ENCODE measurements at places on chromosomes 6 and 20.

- DNase-seq, result no peak
Observed at GRCh38 chr6:167053895-167054530, 54.8 kb downstream of the CEP43 start.

GRCh38 chr20:3404402-3404801 lies 3.1 kb downstream of the DNAAF9 start:
- no peak for DNase-seq

- no peak for DNase-seq
Observed at GRCh38 chr20:41696428-41696827, 78.3 kb upstream of the CHD6 start.

- no peak for DNase-seq
Observed at GRCh38 chr20:44750081-44750805, 4.6 kb downstream of the KCNK15 start.

GRCh38 chr6:160238761-160239751 lies 19.6 kb downstream of the SLC22A2 start:
- DNase-seq, result no peak

DNA sequence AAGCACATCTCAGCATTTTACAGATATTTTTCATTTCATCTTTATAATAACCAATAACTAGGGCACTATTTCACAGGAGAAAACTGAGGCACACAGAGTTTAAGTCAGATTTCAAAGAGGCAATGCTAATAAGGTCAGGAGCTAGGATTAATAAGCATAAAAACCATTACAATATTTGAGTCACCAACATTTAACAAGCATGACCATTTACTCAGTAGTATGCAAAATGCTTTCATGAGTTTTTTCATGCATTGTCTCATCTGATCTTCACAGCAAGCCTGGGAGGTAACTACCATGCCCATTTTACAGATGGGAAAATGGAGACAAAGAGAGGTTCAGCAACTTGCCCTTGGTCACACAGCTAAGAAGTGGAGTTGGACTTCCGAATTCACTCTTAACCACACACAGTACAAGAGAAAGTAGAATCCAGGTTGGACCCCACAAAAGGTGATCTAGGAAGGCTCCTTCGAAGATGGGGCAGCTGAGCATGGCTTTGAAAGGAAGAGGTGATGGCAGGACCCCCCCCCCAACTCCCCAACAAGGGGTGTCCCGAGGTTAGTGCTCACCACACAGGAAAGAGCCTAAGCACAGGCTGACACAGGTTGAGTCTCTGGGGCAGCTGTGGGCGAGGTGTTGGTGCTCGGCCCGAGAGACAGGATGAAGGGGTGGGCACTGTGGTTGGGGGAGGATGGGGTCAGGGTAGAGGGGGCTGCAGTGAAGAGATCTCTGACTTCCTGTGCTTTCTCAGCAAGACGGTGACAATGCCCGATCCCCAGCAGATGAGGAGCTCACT lies 108.8 kb downstream of the PREX1 start:
- DNase-seq, result no peak

- peak; percentile 49 for DNase-seq
Observed at GRCh38 chr6:79307321-79308036, 73.0 kb upstream of the HMGN3 start.

- DNase-seq, result no peak
Observed at GRCh38 chr6:133343220-133343619, 102.1 kb downstream of the EYA4 start.

DNA sequence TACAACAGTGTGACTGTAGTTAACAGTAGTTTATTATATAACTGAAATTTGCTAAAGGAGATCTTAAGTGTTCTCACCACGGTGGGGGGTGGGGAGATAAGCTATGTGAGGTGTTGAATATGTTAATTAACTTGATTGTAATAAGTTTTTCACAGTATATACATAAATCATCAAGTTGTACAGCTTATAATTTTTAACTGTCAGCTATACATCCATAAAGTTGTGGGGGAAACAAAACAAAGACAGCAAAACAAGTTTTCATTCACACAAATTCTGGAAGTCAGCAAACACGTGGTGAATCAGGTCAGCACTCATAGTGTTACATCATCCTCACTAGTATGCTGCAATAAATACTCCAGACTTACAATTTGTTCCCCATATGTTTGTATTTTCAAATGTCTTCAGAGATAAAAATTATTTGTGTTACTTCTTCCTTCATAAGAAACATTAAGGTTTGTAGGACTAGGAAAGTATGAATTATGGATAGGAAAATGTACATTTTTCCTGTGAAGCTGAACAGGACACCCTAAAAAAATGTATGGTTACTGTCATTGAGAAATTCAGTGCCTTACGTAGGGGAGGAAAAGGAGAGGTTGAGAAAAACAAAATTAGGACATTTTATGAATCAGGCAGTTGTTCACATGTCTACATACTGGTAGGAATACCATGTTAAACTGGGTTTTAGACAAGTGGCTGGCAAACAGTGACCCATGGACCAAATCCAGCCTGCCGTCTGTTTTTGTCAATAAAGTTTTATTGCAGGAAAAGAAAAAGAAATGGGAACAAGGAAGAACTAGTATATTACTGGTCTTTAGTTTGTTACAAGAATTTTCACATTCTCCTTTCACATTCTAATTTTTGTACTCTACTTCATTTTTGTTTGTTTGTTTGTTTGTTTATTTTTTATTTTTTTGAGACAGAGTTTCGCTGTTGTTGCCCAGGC lies 6.0 kb downstream of the SUMO4 start:
- DNase-seq, result no peak

DNA sequence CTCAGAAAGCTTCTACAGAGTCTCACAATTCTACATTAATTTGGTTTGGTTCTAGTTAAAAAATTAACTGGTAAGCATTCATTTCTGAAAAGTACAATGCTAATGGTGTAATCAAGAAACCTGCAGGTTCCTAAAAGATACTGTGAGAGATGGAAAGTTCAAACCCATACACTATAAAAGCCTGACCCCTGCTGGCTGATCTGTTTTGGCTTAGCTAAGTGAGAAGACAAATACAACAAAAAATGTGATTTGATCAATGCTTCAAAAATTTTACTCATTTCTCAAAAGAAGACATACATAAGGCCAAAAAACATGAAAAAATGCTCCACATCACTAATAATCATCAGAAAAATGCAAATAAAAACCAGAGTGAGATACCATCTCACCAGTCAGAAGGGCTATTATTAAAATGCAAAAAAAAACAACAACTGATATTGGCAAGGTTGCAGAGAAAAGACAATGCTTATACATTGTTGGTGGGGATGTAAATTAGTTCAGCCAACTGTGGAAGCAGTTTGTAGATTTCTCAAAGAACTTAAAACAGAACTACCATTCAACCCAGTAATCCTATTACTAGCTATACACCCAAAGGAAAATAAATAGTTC lies 102.8 kb downstream of the MOXD1 start:
- DNase-seq, result no peak

GRCh38 chr20:2701671-2702081 lies 9.1 kb downstream of the EBF4 start:
- no peak for DNase-seq

- DNase-seq, result no peak
Observed at GRCh38 chr20:42754706-42755105, 435.0 kb downstream of the PTPRT start.

- DNase-seq, result no peak
Observed at GRCh38 chr6:161242779-161243693, 30.8 kb downstream of the AGPAT4 start.

DNA sequence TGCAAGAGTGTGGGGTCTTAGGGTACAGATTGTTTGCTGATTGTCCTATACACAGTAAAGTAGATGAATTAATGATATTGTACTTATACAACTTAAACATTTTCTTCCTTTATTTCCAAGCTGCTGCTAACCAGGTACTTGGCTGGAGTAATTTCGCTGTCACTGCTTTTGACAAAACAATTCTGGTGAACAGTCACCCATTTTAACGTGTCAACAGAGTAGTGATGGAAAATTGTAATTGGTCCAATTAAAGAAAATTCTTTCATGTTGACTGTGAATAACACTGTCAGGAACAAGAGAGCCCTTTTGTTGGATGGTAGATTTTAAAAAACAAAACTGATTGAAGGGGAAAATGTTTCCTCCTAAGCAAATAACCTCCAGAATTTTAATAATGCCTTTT lies 26.4 kb upstream of the MROH8 start:
- no peak for DNase-seq

DNA sequence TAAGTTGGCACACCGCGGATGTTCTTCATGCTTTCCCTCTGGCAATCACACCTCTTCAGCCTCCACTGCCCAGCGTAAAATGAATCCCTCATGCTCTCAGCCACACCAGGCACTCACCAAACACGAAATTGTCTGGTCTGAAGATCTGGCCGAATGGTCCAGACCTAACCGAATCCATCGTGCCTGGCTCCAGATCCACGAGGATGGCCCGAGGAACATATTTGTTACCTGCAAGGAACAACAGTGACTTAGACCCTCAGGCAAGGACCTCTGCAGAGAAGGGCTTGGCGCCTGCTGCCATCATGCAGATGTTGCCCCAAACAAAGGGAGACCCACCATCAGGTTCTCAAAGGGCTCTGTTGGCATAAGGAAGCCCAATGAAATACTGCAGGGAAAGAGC lies 1.4 kb downstream of the TUBB2B start:
- DNase-seq, result no peak

GRCh38 chr6:108653949-108654348 lies 93.2 kb downstream of the FOXO3 start:
- no peak for DNase-seq

GRCh38 chr6:31122791-31123706 lies 2.8 kb upstream of the CDSN start:
- no peak for DNase-seq

DNA sequence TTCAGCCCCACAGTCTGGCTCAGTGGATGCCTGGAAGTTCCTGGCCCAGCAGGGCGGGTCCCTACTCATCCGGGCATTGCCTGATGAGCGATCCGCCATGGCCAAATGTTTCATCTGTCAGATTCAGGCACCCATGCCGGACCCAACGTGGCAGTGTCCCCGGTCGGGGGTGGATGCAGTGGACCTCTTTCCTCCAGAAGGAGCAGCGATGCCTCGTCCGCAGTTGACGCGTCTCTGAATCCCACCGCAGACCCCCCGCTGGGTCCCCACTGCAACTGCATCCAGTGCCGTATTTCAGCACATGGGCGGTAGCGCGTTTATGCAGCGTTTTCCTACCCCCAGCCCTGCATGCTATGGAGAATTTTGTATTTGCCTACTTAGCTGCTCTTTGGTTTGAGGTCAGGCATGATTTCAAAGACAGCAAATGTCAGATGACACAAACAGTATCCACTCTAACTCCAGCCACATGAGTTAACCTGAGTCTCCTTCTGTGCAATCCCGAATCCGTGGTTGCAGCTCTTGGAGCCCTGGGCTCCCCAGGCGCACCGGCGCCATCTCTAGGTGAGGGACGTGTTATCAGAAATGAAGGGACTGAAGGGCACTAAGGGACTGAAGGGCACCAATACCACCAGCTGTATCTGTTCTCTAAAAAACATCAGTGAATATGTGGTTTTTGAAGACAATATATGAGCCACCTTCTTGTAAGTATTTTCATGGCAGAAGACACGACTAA lies 72.6 kb upstream of the THBS2 start:
- no peak for DNase-seq

- DNase-seq, result no peak
Observed at GRCh38 chr6:82971877-82972460, 93.7 kb downstream of the UBE3D start.

GRCh38 chr6:27495386-27496135 lies 22.7 kb upstream of the ZNF184 start:
- no peak for DNase-seq

DNA sequence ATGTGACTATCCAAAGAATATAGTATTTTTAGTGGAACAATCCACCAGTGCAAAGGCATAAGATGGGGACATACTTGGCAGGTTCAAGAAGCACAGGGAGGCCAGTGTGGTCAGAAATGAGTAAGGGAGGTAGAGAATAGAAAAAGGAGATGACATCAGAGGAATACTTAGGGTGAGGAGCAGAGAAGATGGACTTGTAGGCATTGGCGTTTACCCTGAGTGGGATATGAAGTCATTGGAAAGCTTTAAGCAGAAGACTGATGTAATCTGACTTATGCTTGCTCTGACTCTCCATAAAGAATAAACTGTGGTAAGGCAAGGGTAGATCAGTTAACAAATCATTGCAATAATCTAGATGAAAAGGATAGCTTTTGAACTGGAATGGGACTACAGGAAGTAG lies 228.7 kb downstream of the GJA1 start:
- DNase-seq, result no peak

DNA sequence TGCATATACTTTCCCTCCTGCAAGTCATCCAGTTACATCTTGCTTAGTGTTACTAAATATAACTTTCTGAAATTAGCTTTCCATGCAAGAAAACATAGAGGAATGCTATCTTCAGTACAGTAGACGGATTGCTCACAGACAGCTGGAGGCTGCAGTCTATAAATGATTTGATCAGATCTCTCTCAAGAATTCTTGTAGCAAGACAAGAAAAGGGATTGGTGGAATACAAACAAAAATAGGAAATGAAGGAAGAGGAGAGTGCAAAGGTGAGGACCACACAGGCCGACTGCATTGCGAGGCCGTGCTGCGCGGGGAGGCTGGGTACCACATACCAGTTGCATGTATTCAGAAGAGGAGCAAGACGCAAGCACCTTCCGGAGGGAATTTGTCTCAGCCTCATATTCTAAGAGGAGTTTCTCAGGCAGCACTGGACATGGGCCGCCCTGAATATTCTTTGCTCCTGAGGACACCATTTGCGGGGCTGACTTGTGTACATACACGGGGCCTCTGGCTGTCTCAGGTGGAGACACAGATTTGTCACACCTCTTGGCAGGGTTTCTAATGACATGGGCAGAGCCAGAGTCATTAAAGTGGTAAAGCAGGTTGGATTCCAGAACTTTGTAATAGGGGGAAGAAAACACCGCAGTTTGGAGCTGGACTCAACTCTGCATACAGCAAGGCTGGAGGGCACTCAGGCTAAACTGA lies 22.7 kb upstream of the KIF25 start:
- no peak for DNase-seq

GRCh38 chr6:64288351-64288750 lies 652.7 kb downstream of the PHF3 start:
- DNase-seq, result no peak

- DNase-seq, result no peak
Observed at GRCh38 chr6:96276856-96277255, 244.8 kb upstream of the UFL1 start.

- no peak for DNase-seq
Observed at GRCh38 chr6:159180001-159180400, 10.8 kb downstream of the FNDC1 start.
